Endothelial cell (in vitro differentiated cells): ENCODE measurements at places on chromosomes 6 and 20.
A peak's percentile ranks its signal among the peaks of the same experiment; 100 is the strongest.

GRCh38 chr20:51399006-51399890 is 143.3 kb downstream of the NFATC2 start:
- DNase-seq, result no peak

DNA sequence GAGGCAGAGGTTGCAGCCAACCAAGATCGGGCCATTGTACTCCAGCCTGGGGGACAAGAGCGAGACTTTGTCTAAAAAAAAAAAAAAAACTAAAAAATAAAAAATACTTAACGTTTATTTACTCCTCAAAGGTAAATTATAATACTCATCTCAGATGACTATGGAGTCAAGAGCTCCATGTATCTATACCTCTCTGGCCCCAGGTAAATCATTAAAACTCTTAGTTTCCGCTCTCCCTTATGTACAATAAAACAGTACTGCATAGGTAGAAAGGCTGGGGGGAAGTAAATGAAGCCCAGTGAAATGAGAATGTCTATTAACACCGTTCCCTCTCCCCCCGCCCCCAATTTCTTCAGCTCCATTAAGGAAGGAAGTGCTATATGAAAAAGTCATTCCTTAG is 1.2 kb downstream of the SRSF12 start:
- DNase-seq, result no peak

DNA sequence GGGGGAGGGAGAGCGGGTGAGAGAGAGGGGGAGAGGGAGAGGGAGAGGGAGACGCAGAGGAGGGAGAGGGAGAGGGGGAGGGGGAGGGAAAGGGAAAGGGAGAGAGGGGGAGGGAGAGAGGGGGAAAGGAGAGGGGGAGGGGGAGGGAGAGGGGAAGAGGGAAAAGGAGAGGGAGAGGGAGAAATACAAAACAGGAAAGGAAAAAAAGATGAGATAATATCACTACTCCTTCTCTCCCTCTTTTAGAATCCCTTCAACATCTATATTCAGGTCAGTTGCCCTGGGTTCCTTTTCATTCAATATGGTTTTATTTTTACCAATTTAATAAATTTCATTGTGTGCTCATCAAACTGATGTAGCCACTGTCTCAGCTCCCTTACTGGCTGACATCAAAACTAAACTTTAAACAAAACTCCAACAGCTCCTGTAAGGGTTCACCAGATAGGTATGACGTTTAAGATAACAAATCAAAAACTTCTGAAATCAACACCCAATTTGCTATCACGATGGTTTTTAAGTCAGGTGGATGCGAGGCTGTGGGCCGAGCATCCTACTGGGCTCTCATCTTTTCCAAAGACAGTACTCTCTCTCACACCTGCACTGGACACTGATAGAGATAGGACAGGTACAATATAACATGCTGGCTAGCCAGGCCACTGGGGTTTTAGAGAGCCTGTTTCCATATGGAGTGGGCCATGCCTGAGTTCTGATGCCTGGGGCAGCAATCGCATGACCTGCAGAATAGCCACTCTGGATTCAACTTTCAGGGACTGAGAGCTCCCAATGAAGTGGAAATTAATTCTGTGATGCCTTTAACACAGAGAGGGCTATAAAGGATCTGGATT is 99.5 kb downstream of the FYN start:
- DNase-seq, result no peak

GRCh38 chr6:2697291-2697690 is 53.4 kb downstream of the MYLK4 start:
- no peak for DNase-seq

DNA sequence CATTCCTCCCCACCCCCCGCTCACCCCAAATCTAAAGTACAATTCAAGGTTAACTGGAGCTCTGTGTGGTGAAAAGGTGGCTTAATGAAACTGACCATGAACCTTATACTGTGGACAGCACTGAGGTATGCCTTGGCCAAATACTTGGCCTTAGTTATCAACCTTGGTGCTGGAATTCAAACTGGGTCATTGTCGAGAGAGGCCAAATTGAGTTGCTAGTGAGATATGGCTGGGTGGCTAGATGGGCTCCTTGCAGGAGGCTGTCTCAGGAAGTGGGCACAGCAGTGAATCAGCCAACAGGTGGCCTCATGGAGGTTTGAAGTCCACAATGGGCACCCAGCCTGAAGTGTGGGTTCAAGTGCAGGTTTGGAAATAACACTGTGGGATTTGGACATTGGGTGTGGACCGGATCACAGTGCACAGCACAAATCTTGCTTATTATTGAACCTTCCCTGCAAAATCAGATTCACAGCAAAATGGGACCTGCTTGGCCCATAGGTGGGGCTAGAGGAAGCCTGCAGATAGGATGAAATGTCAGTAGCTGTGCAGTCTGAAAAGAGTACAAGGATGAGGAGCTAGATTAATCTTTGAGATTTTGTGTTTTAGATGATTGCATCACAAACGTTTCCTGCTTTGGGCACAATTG is 5.6 kb upstream of the BTBD3 start:
- DNase-seq, result peak; percentile 8

DNA sequence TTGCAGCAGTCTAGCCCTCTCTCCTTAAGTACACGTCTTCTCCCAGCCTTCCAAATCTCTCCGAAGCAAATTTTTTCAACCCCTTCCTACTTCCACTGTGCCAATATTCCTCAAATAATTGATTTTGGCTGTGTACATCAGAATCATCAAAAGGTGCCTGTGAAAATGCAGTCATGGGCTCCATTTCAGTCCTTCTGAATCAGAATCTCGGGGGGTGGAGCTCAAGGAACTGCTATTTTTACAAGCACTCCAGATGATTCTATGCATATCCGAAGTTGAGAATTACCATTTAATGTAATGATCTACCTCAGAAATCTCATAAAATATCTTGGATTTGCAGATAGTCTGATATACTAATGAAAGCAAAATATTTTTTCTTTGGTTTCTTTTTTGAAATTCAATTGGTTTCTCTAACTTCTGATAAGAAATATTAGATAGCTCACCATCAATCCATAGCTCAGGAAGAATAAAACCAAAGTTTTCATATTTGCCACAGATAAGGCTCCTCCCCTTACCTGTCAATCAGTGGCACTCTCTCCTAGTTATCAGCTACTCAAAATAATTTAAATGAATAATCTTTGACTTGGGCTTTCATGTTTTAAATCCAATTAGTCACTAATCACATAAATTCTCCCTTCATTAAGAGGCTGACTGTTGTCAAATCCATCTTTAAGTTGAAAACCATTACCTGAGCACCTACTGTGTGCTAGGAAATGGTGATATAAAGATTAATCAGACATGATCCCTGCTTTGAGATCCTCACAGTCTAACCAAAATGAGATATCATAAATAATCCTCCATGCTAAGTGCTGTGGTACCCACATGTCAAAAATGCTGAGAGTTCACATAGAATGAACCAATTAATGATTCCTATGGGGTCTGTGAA is 36.4 kb upstream of the STXBP5 start:
- no peak for DNase-seq

GRCh38 chr20:4925842-4926530 is 75.3 kb downstream of the SLC23A2 start:
- no peak for DNase-seq

- DNase-seq, result no peak
Observed at GRCh38 chr20:35134880-35135279, 12.3 kb downstream of the EDEM2 start.

- no peak for DNase-seq
Observed at GRCh38 chr20:23598481-23598880, 7.2 kb downstream of the CST9 start.

- peak; percentile 12 for DNase-seq
Observed at GRCh38 chr20:3406481-3407039, 909 bp downstream of the DNAAF9 start.

DNA sequence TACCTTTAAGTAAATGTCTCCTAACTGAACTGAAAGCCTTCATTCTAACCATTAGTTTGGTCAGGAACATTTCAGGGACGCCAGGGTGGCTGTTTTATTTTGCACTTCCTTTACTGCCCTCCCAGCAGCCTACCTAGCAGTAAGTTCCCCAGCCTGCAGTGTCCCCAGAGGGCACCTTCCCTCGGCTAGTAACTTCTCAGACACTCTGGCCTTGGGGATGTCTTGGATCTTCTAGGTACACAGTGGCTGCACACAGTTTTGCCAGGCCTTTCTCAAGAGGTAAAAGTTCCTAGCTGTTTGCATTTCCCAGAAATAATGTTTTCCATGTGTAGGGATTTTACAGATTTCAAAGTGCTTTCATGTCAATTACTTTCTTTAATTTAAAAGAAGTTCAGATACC is 378 bp upstream of the LAMA2 start:
- no peak for DNase-seq

GRCh38 chr6:2748183-2748582 is 2.5 kb downstream of the MYLK4 start:
- no peak for DNase-seq

DNA sequence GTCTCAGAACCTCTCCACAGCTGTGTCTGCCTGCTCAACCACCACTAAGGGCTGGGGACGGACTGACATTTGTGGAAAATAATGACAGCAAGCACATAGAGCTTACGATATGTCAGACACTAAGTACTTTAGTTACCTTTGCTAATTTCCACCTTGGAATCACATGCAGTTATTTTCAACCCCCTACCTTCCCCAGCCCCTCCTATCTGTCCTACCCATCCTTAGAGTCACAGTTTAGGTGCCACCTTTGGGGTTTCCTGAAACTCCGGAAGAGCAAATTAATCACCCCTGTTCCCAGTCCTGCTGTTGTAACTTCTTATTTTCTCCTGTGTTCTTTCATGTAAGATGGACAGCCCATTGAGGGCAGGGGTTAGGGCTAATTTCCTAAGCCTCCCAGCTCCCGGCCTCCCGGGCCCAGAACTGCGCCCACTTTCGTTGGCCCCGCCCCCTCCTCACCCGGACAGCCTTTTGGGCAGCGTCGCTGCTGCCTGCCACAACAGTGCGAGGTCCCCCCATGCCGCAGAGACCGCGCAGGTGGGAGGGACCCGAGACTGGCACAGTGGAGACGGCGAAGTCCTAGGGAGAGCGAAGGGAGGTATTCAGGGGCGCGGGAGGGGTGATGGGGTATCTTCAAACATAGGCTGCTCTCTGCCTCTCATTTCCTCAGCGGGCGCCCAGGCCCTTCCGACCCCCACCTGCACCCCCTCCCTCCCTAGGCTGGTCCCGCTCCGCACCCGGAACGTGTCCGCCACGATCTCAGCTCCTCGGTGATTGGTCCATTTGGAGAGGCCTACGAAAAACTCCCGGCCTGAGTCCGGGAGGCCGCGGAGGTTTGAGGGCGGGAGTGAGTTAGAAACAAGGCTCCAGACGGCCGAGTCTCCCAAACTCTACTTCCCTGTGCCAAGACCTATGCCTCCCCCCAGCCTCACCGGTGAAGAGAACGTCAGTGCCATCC is 1.1 kb downstream of the DDAH2 start:
- no peak for DNase-seq

- DNase-seq, result no peak
Observed at GRCh38 chr20:37706298-37706697, 12.5 kb downstream of the CTNNBL1 start.

- DNase-seq, result peak; percentile 38
Observed at GRCh38 chr6:26087284-26088115, at the start of gene HFE. TSS of gene HFE (plus strand) at chr6:26087429. CDS start at chr6:26087441, 12 bp downstream.

GRCh38 chr20:23399568-23400241 is 21.6 kb downstream of the NAPB start:
- no peak for DNase-seq

DNA sequence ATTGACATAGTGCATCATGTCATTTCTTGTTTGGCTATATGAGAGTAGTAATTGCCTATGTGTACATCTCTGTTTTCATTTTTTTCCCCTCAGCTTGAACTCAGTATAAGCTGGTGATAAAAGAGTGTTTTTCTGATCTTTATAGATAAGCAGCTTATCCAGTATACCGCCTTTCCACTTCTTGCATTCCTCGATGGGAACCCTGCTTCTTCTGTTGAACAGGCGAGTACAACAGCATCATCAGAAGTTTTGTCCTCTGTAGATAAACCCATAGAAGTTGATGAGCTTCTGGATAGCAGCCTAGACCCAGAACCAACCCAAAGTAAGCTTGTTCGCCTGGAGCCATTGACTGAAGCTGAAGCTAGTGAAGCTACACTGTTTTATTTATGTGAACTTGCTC is 32.3 kb downstream of the HSF2 start:
- DNase-seq, result no peak

DNA sequence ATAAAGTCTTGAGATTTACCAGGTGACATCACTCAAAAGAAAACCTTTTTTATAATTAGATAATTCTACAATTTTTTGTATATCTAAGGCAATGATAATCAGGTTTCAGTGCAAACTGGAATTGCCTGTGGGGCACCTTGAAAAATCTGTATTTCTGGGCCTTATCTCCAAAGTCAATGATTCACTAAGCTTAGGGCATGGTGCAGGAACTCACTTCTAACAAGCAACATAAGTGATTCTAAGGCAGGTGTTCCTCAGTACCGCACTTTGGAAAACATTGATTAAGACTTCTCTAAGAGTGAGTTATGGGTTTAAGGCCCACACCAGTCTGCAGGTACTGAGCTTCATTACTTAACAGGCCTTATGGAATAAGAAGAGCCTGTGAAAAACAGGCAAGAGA is 115.3 kb downstream of the COL12A1 start:
- no peak for DNase-seq

- DNase-seq, result no peak
Observed at GRCh38 chr6:158552055-158552795, 7.7 kb upstream of the TMEM181 start.

DNA sequence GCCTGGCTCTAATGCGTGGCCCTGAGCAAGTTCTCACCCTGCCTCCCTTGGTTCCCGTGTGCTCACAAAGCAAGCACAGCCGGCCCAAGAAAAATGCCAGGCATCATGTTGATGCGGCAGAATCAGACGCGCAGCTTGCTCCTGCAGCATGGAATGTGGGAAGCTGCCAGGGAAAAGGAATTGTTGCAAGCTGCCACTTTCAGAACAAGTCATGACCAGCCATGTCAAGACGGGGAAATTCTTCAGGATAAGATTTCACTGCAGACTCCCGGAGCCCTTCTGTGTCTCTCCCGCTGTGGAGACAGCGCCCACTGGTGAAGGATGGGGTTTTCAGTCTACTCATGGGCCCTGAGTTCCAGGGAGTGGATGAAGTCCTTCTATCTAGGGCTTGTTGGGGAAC is 4.6 kb downstream of the DACT2 start:
- no peak for DNase-seq

DNA sequence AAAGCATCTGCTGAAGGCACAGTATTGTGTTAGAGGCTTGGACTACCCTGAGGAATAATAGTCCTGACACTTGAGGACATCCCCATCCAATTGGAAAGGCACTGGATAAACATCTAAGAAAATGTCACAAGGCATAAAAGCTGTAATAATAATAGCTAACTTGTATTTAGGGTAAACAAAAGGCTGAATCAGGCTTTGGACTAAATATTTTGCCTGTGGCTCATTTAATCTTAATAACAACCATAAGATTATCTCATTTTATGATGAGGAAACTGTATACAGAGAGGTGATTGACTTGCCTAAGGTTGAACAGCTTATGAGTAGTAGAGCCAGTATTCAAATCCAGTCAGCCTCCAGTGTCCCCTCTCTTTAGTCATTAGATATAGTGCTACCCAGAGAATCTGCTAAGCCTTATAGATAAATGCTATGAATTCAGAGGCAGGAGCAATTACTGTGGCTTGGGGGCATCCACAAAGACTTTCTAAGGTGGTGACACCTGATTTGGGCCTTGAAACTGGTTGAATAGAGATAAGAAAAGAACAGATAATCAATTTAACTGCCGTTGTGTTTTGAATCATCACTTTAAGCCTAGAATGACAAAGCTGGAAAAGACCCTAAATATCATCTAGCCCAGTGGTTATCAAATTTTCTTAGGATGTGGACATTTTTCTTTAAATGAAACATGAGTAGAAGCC is 7.5 kb upstream of the ZSWIM1 start:
- DNase-seq, result no peak
